ENCODE measurements at places on chromosomes 2 and 18.

GRCh38 chr2:172062402-172063004 lies 22.8 kb upstream of the DLX1 start:
- no peak for DNase-seq

GRCh38 chr2:126781206-126781605 lies 117.5 kb upstream of the TEX51 start:
- no peak for DNase-seq

GRCh38 chr2:237192881-237193280 lies 107.2 kb downstream of the COPS8 start:
- no peak for DNase-seq

DNA sequence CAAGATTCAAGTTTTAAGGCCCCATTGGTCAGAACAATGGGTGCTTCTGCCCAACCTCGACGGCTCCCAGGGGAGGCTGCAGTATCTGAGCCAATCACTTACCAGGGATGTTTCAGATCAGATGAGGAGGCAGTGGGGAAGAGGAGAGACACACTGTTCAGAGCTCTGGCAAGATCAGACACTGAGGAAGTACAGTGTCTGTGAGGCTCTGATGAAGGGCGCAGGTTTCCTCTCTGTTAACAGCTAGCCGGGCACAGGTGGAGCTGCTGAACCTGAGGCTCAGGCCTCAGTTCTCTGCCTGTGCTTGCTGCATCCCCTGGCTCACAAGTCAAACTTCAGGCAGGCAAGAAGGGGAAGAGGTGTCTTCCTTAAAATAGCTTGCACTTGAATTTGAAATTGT lies 69.7 kb downstream of the TPO start:
- no peak for DNase-seq

GRCh38 chr2:78024996-78025395 lies 502.8 kb upstream of the LRRTM4 start:
- no peak for DNase-seq

DNA sequence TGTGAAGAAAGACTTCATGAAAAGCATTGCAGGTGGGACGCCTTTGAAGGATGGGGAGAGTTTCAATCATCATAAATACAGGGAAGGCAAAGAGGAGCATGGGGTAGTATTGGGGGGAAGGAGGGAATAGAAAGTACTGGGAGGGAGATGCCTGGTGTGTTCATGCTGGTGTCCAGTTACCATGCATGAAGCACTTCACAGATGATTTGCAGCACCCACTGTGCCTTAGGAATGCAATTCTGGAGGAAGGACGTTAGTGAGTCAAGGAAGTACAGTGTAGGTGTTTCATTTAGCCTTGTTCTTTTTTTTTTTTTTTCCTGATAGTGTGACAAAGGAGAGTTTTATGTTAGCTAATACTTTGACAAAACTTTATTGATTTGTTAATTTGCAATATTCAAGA lies 36.8 kb downstream of the ADAM23 start:
- DNase-seq = no peak

DNA sequence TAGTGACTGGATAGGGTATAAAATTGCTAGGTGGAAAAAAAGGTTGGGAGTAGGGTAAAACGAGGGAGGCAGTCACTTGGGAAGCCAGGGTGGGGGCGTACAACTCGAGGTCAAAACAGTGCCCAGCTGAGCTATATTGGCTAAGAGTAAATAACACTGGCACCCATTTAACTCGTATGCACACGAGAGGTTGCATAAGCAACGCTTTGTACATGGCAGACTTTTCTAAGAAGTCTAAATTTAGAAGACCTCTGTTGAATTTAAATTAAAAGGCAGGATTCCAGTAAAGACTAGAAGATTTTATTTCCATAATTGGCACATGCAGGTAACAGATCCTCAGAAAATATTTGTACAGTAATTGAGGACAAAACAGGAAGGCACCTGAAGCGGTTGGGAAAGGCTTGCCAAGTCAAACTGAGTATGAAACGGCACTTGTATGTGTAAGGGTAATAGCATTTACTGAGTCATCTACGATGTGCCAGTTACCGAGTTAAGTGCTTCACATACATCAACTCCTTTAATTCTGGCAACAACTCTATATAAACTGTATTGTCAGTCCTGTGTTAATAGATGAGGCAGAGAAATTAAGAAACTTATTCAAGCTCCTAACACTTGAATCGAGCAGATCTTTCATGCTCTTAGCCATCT lies 1.4 kb upstream of the MALT1 start:
- DNase-seq = no peak

GRCh38 chr2:104163611-104164130 lies 690.2 kb upstream of the POU3F3 start:
- DNase-seq = no peak

DNA sequence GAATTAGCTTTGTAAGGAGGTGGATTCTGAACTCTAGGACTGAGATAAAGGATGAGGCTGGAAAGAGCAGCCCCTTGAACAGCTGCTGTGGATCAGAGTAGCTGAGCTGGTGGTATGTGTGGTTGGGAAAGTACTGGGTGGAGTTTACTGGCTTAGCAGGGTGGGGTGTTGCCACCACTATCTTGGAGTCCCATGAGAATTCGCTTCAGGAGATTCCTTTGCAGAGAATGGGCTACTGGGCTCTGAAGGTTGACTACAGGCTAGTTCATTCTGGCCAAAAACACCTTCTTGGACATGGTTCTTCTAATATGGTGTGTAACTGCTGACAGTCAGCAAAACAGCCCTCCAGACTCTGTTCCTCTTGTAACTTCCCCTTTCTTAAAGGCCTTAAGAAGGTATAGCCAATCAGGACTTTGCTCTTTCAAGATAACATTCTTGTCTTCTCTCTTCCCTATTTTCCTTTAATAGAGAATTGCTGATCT lies 52.7 kb downstream of the TET3 start:
- no peak for DNase-seq

DNA sequence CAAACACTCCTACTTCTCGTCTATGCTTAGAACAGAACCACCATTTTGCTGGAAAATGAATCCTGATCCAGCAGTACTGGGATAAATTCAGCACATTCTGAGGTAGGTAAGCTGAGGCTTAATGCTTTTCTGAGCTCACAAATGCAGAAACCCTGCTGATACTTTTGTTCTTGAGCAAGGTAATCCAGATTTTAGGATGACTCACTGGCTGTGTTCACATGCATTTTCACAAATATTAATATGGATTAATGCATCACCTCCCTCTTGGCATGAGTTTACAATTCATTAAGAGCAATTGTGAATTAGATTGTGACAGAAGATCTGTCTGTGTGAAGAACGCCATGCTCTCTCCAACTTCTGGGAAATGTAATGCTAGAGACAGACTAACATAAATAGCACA lies 42.2 kb downstream of the RAD51AP2 start:
- no peak for DNase-seq

- DNase-seq = no peak
Observed at GRCh38 chr2:218745559-218746469, 35.2 kb downstream of the TTLL4 start.

- DNase-seq = no peak
Observed at GRCh38 chr2:190053426-190053825, 9.1 kb downstream of the MSTN start.

DNA sequence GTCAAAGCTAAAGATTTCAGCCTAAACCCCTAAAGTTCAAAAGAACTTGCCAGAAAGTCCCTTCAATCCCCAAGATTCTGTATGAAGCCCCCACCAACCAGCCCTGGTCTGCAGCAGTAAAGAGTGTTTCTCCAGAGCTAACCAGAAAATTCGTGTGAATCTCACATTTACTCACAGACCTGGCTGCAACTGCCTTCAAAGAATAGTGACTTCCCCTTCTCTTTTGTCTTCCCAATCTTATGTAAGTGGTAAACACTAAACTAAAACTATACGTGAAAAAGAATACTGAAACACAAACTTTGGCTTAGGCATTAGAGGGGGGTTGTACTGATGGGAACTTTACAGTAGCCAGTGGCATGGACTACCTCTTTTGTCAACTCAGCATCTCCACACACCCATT lies 50.6 kb upstream of the SETBP1 start:
- DNase-seq = no peak

GRCh38 chr2:21018290-21018689 lies 25.6 kb downstream of the APOB start:
- DNase-seq = no peak

- no peak for DNase-seq
Observed at GRCh38 chr18:45806226-45806625, 19.2 kb upstream of the SIGLEC15 start.

GRCh38 chr18:11800566-11801334 lies 50.5 kb upstream of the CHMP1B start:
- no peak for DNase-seq

- no peak for DNase-seq
Observed at GRCh38 chr18:30730915-30731314, 311.6 kb downstream of the DSC3 start.

- no peak for DNase-seq
Observed at GRCh38 chr2:16507655-16508489, 157.8 kb downstream of the CYRIA start.

DNA sequence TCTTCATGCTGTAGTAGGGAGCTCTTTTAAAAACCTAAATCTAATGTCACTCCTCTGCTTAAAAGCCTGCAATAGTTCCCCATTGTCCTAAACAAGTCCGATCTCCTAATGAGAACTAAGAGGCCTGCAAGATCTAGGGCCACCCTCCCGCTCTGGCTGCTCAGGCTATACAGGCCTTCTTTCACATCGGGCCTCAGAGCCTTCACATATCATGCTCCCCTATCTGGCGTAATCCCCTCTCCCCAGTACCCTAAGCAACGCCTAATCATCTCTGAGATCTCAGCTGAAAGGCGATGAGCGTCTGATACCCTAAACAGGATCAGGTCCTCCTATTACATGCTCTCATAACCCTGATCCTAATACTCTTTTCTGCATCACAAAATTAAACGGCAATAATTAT lies 1.9 kb downstream of the MAP4K3 start:
- no peak for DNase-seq

DNA sequence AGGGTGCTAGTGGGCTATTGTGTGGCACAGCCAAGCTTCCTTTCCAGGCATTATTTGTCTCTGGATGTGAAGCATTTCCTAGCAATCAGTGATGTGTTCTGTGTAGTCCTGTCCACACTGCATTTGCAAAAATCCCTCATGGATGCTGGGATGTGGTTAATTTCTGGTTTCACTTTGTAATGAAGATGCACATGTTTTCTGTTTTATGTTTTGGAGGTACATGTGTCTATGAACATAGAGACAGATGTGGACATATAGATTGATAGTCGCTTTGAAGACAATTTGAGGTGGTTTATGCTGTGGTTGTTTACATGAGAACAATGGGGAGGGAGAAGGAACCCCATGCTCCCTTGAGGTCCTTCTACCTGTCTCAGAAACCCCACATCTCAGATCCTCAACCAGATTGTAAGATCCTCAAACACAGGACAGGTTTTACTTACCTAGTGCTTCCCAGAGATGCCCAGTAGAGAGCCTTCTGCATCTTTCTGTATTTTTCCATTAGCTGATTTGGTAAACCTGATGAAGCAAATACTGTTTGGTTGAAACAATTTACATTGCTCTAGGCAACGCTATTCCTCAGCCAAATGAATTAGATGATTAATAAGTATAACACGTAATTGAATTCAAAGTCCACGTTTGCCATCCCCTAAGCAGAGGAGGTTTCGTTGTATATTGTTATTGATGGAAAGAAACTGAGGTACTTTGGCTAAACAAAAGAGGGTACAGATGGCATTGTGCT lies 204.4 kb downstream of the SPP2 start:
- no peak for DNase-seq

GRCh38 chr18:76491473-76491775 lies 3.6 kb downstream of the ZNF516 start:
- no peak for DNase-seq

DNA sequence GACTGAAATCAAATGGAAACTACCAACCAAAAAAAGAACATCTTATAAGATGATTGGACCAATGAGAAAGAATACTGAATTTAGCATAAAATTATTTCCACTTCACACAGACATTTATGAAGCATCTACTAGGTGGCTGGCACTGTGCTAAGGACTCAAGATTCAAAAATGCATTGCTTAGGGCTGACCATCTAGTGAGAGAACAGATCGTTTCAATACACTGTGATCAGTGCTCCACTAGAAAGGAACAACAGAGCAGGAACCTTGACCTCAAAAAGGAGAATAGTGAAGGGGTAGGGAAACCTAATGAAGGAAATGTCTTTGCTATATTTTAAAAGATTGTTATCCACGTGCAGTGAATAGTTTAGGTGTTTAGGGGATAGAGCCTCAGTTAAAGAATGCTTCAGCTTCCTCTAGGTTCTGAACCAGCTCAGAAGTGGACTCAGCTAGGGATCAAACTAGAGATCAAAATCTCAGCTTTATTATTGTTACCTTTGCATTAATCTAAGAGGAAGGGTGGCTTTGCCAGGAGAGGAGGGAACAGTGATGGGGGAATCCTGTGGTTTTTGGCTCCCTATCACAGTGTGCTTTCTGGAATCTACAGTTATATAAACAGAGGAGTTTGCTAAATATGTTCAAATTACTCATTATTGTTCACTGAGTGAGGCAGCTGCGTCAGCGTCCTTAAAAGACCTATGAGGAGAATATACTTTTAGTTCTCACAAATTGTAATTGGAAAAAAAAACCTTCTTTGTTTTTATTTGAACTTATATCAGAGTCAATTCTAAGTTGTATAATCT lies 16.2 kb upstream of the BBS5 start:
- DNase-seq = no peak

DNA sequence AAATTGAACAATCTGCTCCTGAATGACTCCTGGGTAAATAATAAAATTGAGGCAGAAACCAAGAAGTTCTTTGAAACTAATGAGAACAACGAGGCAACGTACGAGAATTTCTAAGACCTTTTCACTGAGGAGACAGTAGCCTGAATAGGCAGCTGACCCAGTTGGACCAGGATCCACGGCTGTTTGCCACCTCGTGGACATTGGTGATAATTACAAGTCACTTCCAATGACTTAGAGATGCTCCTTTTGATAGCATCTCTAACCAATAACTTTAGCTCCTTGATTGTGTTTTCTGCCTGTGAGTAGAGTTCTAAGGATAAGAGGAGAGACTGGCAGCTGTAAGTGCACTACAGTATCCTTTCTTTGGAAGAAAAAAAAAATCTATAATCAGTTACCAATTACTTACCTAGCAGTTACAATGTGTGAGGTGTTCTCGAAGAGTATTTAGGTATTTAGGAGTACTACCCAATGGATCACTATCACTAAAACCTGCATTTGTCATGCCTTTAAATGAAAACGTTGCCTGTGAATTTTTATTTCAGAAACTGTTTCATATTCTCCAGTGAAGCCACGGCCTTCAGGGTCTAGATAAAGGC lies 31.3 kb upstream of the CNTNAP5 start:
- no peak for DNase-seq

GRCh38 chr2:125745514-125745913 lies 910.4 kb upstream of the GYPC start:
- peak; percentile 24 for DNase-seq

DNA sequence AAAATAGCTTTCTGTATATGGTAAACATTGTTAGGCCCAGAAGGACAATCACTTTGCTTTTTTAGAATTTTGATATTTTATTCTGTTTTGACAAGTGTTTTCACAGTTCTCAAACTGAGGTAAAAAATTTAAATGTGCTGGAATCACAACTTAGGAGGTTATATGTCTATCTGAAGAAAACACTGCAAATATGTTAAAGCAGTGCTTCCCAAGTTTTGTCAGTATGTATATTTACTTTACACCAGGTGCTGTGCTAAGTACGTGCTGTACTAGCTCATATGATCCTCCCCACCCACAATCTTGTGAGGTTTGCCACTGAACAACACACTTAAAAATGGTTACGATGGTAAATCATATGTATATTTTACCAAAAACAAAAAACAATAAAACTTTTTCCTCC lies 124.2 kb downstream of the CABYR start:
- DNase-seq = no peak

All from NCI-H187 treated with DMSO at 0.1 percent for 48 hours (cell line).